ENCODE measurements at places on chromosomes 7 and 10.

DNA sequence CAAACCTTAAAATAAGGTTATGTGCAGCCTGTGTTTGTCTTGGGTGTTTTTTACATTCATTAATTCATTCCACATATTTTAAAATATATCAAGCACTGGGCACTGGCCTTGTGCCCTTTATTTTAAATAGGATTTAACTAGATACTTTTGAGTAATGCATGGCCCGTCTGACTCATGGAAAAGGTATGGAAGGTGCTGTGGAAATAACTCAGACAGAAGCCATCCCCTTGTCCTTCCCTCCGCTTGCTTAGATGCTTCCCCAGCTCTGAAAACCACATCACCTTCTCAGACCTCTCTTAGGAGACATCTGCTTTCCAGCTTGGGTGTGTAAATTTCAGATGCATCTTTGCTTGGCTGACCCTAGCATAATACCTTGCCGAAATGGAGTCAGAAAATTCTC is 30.5 kb downstream of the SLC18A2 start:
- no peak for DNase-seq

- DNase-seq: no peak
Measured at GRCh38 chr7:155208681-155209477, 88.8 kb upstream of the INSIG1 start.

DNA sequence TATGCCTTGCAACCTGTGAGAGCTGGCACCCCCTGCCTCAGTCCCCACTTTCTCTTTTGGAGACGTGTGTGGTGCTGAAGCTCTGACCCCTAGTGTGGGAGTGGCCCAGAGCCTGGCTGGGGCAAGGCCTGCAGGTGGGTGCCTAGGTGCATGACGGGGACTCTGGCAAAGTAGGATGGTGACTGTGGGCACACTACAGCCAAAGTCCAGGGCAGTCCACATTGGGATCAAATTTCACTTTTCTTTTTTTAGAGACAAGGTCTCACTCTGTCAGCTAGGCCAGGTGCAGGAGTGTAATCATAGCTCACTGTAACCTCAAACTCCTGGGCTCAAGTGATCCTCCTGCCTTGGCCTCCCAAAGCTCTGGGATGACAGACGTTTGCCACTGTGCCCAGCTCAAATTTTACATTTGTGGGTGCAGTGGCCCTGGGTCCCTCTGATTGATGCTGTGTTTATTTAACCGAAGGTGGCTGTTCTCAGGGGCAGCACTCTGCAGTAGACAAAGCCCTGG is 52.3 kb downstream of the NEURL1 start:
- no peak for DNase-seq

- DNase-seq: no peak
Measured at GRCh38 chr7:124208173-124208572, 175.3 kb upstream of the TMEM229A start.

DNA sequence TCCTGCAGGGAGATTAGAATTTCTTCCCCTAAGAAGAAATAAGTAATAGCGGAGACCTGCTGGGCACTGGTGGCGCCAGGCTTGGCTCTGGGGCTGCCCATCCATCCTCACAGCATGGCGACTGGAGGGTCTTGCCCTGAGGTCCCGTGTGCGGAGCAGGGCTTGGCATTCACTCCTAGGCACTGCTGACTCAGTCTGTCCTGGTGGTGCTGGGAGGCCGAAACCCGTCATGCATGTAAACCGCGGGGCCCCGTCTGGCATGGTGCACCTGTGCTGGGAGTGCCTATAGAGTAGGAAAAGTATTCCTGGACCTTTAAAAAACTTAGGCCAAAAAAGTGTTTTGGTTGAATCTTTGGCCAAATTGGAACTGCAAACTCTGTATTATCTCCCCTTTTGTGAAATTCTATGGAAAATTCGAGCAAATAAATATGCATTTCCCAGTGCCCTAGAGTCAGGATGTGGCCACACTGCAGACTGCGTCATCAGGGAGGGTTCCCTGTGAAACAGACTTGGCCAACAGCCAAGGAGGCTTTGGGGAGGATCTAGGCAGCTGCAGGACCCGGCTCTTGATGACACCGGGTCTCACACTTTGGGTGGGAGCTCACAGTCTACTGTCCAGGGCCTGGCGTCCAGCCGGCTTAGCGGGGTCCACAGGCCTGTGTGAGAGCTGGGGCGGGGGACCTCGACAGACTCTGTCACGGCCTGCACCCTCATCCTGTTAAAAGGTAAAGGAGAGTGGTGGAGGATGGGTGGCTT is 122.3 kb downstream of the VIPR2 start:
- DNase-seq: no peak

DNA sequence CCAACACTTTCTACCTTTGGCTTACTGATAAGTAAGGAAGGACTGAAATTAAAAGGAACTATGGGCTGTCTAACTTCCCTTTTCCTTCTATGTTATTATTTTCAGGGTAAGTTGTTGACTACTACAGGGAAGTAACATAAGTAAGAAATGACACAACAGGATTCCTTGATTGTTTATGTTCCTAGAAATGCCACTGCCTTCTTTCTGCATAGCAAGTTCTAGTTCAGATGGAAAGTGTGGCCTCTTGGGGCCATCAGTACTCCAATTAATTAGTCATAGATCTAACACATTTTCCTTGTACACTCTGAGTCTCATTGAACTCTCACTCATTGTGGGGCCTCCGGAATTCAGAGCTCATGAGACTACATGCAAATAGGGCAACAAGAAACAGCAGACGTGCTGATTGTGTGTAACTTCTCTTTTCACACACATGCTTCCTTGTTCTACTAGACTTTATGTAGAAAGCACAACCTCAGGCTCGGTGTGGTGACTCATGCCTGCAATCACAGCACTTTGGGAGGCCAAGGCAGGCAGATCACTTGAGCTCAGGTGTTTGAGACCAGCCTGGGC is 35.3 kb upstream of the HIBADH start:
- DNase-seq: no peak

DNA sequence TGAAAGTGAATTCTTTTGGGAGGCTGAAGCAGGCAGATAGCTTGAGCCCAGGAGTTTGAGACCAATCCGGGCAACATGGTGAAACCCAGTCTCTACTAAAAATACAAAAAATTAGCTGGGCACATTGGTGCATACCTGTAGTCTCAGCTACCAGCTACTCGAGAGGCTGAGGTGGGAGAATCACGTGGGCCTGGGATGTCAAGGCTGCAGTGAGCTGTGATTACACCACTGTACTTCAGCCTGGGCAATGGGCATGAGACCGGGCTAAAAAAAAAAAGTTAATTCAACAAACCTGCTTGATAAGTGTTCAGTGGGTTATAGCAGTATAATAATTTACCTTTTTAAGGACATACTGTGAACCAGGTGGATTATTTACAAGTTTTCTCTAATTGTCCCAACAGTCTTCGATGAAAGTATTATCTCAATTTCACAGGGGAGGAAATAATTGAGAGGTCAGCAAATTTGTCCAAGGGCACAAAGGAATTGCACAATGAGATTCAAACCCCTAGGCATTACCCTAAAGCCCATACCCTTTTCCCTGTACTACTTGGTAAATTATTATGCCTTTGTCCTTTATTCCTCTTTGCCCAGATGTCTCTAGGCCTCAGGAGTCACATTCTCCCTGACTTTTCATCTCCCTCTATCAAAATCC is 13.1 kb upstream of the DLD start:
- no peak for DNase-seq

DNA sequence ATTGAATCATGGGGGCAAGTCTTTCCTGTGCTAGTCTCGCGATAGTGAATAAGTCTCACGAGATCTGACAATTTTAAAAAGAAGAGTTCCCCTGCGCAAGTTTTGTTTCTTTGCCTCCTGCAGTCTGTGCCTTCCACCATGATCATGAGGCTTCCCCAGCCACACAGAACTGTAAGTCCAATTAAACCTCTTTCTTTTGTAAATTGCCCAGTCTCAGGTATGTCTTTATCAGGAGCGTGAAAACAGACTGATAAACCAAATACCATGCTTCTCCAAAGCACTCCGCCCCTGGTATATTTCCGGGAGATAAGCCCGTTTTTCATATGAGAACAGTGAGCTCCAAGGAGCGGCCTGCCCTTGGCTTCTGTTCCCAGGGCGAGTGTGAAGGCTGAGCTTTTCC is 118.9 kb downstream of the EVX1 start:
- DNase-seq: no peak

- no peak for DNase-seq
Measured at GRCh38 chr7:158903897-158904541, 47.7 kb downstream of the DYNC2I1 start.

GRCh38 chr10:6951732-6952131 is 371.7 kb upstream of the PRKCQ start:
- DNase-seq: no peak

DNA sequence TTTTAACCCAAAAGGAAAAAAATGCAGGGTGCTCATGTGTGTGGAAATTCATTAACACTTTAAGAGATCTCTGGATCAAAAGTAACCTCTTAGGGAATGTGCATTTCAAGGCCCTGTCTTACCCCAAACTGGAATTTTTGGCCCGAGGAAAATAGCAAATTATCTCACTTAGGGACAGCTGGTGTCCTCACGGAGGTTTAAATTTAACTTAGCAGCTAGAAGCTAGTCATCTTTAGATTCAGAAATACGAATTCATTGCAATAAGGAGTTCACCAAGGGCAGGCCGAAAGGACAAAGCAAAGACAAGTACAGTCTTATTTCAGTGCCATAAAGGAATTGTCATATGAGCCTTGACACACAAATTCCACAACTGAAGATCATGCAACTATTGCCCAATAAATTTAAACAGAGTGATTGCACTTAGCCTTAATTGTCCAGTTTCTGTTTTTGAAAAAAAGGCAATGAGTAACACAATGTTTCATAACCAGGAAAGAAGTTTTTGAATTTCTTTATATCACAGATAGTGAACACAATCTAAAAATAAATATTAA is 22.4 kb upstream of the SEMA3C start:
- no peak for DNase-seq

DNA sequence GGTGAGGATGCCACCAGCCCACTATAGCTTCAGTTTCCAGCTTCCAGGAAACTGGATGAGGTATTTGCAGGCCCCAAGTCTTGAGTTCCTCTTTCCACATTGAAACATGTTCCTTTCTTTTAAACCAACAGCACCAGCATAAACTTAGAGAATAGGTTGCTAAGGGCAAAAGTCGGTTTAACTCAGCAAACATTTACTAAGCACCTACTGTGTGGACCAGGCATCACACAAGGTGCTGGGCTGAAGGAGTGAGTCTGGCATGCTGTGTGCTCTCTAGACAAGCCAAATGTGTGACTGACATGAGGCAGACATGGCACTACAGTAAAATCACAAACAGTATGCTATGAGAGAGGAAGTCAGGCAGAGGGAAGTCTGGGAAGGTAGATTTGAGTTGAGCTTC is 11.0 kb upstream of the RASSF4 start:
- no peak for DNase-seq

GRCh38 chr10:130227883-130228282 is 91.7 kb downstream of the GLRX3 start:
- no peak for DNase-seq

GRCh38 chr7:3415861-3416312 is 114.8 kb downstream of the SDK1 start:
- DNase-seq: no peak

DNA sequence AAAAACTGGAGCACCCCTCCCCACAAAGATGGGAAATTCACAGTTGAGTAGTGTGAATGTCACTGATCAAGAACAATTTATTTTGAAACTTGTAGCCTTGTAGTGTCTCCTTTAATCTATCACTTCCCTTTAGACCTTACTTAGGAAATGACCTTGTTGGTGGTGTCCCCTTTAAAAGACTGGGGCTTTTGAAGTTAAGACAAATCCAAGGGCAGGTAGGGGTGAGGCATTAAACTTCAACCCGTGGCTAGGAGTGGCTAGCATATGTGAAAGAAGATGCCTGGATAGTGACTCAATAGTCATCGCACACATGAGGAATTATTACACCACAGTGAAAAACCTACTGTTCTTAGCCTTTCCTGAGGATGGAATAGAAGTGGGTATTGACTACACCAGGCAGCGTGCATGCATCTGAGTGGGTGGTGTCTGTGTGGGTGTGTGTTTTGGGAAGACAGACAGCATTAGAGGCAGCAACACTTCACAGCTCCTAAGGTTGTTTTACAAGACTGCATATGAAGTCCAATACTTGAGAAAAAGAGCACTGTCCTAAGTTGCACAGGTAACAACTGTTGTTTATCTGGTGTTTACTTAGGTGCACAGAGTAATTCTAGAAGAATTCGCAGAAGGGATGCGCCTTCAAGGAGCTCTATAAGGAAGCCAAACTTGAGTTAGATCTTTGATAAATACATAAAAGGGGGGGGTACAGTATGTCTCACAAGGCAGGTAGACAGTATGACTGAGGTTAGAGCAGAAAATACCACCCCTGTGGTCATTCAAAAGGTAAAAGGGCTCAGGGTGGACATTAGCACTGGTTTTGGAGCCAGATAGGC is 32.9 kb downstream of the ABLIM1 start:
- DNase-seq: no peak

DNA sequence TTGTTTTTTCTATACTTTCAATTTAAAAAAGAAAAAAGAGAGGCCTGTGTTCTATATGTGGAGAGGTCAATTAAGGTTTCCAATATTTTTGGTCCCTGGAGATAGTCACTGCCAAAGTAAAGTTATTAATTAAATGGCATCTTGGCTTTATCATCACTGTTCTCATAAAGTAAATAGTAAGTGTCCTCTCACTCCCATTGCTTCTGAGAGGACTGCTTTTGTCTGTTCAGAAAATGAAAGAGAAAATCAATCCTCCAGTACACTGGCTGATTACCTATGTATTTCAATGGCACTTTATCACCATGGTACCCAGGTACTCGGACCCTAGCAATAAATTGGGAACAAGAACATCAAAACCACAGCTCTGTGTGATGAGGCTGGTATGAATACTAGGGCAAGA is 94.0 kb downstream of the RNLS start:
- DNase-seq: no peak

DNA sequence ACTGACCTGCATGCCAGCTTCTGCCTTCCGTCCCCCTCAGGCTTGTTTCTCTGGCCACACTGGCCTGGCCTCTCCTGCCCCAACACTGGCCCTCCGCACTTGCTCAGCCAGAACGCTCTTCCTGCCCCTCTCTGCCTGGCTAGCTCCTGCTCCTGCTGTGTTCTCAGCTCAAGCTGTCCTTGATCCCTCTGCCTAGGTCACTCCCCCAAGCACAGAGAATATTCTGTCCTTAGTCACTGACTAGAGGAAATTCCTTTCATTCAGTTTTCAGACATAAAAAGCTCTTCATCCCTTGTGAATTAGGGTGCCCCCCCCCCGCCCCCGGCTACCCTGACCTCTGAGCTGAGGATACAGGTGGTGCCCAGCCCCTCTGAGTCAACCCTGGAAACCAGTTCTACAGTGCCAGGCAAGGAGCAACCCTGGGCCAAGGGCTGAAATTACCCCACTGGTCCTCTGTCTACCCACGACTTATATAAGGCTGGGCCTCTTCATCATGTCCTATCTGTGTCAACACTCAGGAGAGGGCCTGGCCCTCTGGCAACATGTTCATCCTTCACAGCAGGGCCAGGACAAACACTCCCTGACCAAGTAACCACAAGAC is 6.6 kb upstream of the SGPL1 start:
- no peak for DNase-seq
